ENCODE measurements at places on chromosomes 6 and 20.

DNA sequence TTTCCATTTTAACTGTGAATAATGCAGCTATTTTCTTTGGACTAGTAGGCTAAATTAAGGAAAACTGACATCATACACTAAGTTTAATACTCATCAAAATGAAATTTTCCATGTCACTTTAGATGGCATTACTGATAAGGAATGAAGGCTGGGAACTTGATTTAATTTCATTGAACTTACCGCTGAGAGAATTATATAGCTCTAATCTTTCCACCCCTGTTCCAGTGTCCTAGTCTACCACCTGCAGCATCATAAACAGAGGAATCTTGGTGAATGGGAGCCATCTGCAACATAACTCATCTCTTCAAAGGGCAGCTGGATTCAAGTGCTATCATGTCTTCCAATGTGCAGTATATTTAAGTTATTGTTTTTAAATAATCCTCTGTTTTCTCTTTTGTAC, 1395.2 kb downstream of the EPHA7 start:
- DNase-seq, result no peak

DNA sequence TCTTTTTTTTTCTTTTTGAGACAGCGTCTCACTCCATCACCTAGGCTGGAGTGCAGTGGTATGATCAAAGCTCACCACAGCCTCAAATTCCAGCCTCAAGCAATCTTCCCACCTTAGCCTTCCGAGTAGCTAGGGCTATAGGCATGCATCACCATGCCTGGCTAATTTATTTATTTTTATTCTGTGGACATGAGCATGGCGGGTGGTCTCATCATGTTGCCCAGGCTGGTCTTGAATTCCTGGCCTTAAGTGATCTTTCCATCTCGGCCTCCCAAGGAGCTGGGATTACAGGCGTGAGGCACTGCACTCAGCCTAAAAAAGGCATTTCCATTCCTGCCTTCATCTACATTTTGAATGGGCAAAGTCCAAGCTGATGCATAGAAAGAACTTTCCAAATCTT, 56.2 kb upstream of the BEND3 start:
- DNase-seq, result no peak

DNA sequence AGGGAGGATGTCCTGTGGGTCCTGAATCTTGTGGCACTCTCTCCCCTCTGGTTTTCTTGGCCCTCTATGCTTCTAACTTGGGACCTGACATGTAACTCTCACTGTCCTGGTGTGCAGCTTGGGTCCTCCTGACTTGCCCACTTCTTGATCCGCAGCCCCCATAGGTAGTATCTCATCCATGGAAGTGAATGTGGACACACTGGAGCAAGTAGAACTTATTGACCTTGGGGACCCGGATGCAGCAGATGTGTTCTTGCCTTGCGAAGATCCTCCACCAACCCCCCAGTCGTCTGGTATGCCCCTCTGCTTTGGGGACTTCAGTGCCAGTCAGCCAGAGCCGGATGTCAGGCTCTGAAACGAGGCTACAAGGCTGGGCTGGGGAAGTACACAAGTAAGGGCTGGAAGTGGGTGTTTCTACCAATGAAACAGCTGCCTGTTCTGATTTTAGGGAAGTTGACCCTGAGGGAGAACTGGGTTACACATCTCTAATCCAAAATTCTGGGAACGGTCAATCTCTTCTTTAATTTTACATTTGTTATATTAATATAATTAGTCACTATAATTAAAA, 641 bp downstream of the DBNDD2 start:
- DNase-seq, result no peak

GRCh38 chr20:16514140-16514539, 59.1 kb downstream of the KIF16B start:
- no peak for DNase-seq

- DNase-seq, result no peak
Measured at GRCh38 chr20:50541606-50542041, 31.4 kb downstream of the PTPN1 start.

GRCh38 chr6:14966906-14967711, 278.8 kb upstream of the JARID2 start:
- no peak for DNase-seq

- no peak for DNase-seq
Measured at GRCh38 chr6:54617730-54618129, 228.8 kb upstream of the FAM83B start.

- no peak for DNase-seq
Measured at GRCh38 chr6:157392927-157393668, 12.1 kb downstream of the ZDHHC14 start.

DNA sequence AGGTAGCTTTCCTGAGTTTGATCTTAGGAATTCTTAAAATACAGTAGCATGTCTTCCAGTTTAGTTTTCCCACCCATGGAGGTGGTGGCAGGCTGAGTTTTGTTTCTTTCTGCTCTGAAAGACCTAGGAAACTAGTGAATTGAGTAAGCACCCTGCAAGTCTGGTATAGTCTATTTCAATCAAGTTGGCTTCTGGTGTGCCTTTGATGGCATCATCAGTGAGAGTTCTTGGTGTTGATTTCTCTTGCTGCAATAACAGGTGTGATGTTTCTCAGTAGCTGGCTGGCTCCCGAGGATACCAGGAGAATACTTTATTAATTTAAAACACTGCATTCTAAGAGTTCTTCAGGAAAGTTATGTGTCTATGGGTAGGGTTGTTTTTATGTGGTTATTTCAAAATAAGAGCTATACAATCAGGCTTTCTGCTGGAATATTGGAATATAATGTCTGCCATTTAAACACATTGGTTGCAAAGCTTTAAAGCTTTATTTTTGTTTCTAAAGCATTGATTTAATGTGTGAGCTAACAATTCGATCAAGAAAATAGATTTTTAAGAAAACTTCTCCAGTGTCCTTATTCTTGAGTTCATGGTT, 19.0 kb downstream of the VAPB start:
- no peak for DNase-seq

GRCh38 chr6:74250161-74250818, 554.3 kb downstream of the CD109 start:
- no peak for DNase-seq

GRCh38 chr6:2103765-2104523, 141.5 kb downstream of the GMDS start:
- no peak for DNase-seq

DNA sequence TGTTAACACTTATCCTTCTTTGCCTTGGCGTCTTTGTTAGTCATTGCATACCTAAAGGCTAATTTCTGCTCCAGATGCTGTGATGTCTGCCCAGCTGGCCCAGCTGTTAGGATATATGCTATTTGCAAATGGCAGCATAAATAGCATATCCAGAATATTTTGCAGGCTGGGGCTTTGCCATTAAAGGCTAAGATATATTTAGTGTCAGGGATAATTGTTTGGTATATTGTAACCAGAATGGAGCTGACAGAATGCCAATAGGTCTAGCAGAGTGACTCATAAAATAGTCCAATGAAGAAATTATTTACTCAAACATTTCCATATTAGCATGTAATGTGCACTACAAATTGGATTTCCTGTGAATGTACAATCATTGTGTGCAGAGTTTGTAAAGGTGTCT, 584.1 kb upstream of the FLRT3 start:
- DNase-seq, result no peak

DNA sequence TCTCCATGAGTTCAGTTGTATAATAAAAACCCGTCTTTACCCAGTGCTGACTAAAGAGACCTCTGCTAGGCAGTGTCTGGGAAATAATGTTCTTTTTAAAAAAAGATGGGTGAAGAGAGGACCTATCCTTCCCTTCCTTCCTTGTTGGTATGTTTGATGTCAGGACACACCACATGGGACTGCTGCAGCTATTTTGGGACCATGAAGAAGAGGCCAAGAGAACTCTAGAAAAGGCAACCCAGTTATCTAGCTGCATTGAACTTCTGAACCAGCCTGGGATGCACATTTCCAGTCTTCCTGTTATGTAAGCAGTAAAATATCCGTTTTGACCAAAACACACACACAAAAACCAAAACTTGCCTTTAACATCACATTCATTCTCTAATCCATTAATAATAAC, 77.3 kb downstream of the RFX6 start:
- DNase-seq, result no peak

DNA sequence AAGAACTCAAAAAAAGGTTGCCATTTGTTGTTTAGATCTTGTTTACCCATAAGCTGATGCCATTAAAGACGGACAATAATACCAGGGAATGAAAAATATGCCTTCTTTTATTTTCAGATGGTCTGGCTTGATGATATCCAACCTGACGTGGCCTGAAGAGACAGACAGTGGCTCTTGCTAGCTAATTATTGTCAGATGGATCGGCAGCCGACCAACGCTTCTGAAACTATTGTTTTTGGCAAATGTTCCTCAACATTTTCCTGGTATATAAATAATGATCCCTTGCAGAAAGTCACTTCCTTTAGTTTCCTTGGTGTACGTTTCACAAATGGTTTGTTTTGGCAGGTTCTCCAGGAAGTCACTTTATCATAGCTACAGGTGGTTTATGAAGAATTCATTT, 290.9 kb upstream of the TSHZ2 start:
- DNase-seq, result no peak

GRCh38 chr6:68497927-68498326, 137.2 kb upstream of the ADGRB3 start:
- DNase-seq, result no peak

- no peak for DNase-seq
Measured at GRCh38 chr6:125944434-125944816, 12.1 kb upstream of the HINT3 start.

DNA sequence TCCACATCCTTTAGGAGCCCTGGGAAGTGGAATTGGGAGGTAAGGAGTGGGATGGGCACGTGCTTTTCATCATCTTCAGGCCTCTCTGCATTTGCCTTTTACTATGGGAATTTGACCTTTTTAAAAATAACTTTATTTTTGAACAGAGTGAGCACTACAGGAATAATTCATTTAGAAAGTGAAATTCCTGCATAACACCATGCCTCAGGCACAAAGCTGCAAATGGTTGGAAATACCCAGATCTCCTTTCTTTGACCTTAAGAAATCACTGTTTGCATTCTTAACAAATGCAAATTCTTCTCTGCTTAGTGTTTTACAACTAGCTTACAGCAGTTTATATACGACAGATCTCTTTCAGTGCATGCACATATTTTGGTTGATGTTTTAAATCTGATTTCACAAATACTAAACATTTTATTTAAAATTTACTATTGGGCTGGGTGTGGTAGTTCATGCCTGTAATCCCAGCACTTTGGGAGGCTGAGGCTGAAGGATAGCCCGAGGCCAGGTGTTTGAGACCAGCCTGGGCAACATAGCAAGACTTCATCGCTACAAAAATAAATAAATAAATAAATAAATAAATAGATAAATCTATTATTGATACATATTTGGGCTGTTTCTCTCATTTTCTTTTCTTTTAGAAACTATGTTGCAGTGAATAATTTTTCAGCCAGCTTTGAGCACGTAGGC, 24.5 kb downstream of the CST8 start:
- DNase-seq, result no peak

- no peak for DNase-seq
Measured at GRCh38 chr20:11204926-11205768, 531.3 kb upstream of the JAG1 start.

GRCh38 chr20:3710011-3710466, 2.4 kb downstream of the SIGLEC1 start:
- no peak for DNase-seq

DNA sequence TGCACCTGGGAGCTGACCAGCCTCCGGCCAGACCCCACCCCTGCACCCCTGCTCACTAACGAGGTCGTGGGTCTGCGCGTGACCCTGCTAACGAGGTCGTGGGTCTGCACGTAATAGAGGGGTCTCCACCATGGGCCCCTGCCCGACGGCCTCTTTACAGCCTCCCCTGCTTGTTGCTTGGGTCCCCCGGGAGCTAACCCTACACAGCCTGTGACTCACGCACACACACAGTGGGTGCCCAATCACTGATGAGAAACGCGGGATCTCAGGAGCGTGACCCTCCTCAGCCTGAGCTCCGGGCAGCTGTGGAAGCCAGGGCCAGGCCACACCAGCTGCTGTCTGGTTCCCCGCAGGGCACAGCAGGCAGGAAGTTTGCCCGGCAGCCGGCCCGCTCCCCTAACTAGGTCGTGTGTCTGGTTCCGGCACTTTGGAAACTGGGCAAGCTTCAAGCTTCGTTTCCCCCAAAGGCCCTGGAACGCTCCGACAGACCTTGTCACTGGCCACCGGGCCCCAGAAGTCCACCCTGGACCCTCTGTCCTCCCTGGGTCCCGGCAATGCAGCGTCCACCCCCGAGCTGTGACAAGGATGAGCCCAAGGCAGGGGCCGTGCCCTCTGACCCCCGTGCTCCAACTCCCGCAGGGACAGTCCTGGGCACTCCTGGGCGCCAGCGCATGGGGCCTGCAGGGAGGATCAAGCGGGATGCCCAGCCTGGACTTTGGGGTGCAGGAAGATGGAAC, 767 bp downstream of the PTK6 start:
- no peak for DNase-seq

- no peak for DNase-seq
Measured at GRCh38 chr20:25061821-25062530, 4.0 kb upstream of the ACSS1 start.

- no peak for DNase-seq
Measured at GRCh38 chr6:169638915-169639314, 62.9 kb downstream of the WDR27 start.

DNA sequence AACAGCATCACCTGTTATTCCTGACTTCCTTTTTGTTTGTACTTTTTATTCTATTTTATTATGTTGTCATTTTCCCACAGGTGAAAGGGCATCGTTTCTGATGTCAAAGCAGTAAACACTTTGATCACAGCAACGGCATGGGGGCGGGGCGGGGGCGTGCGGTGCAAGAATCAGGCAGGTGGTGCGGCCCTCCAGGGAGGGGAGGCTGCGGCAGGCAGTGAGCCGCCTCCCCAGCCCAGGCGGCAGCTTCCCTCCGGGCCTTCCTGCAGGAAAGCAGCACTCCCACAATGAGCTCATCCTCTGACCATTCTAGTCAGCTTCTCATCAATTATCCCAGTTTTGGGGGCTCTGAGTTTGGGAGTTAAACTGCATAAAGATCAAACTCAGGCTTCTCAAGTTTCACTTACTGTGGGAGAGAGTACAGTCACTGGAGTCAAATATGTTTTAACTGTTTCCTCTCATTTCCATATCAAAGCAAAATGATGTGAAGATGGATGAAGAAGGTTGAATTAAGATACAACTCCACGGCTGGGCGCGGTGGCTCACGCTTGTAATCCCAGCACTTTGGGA, 608.4 kb upstream of the AGPAT4 start:
- no peak for DNase-seq

- DNase-seq, result no peak
Measured at GRCh38 chr6:56227071-56227879, 20.1 kb downstream of the COL21A1 start.

DNA sequence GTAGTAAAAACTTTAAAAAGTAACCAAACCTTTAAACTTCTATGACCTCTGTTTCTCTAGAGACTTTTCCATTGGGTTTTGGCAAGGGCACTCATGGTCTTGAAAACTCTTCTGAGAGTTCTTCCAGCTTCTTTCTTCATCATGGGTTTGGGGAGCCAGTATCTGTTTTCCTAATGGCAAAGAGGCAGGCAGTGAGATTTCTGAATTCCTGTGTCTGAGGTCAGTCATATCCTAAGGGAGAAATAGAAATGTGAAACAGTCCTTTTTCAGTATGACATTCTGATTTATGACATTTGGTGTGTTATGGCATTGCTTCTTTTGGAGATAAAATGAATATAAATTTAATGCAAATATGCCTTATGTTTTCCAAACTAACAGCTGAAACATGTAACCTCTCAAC, 518.5 kb upstream of the MARCKS start:
- DNase-seq, result no peak

Measured in T-cell (primary cell).